CD4-positive, alpha-beta T cell treated with Interleukin-4 for 4 hours (primary cell): ENCODE measurements at places on chromosomes 11 and 22.

DNA sequence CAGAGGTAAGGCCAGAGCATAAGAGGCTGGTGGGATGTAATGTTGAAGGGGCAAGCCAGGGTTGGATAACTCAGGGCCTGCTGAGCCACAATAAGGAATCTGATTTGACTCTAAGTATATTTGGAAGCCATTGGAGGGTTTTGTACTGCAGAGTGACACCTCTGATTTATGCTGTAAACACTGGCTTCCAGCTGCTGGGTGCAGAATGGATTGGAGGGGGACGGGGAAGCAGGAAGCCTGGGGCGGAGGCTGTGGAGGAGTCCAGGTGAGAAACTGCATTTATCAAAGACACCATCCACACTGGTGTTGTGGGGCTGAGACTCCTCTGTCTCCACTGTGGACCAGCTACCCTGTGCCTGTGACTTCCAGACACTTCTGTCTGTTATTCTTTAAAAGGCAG is 26.8 kb downstream of the MIAT start:
- DNase-seq: no peak

DNA sequence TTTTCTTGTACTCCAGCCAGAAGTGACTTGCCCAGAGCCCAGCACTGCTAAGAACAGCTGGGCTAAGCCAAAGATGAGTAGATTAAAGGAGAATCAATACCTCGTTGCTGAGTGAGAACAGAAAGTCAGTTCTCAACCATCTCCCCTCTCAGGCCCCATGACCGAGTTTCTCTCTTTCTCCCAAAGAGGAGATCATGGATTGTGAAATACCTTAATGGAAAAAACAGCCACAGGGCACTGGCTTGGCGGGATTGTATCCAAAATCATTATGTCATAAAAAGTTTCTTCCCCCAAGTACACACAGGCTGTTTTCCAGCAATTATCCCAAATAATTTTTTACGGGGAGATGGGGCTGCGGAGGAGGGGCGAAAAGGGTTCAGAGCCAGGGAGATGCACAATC is 111.8 kb upstream of the TMEM45B start:
- no peak for DNase-seq

DNA sequence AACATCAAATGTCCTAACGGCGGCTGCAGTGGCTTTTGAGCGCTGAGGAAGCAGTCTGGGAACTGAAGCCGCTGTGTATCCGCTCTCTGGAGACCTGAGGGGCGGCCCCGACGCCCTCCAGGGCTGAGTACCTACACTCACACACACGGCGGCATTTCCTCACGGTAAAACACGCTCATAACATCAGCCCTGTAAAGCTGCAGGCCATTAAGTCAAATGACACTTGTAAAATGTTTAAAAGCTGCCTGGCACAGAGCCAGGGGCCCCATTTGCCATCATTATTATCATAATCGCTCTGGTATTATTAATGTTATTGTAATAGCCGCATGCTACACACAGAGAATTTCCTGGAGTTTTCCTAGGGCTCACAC is 5.1 kb downstream of the CARS1 start:
- no peak for DNase-seq

- DNase-seq: peak; percentile 9
These were observed at the start of gene OSBP2 for GRCh38 chr22:30694640-30695350. OSBP2 (plus strand) TSS chr22:30694874; CDS start chr22:30694910, 36 bp downstream.

- DNase-seq: no peak
These were observed 788 bp downstream of the KRTAP5-10 start for GRCh38 chr11:71566081-71566620.

- peak; percentile 82 for DNase-seq
These were observed 14.0 kb downstream of the USP35 start for GRCh38 chr11:78202733-78203167.

- no peak for DNase-seq
These were observed 3.4 kb downstream of the IRF7 start for GRCh38 chr11:612201-612960.

GRCh38 chr11:59254286-59254685 is 41.6 kb upstream of the MPEG1 start:
- no peak for DNase-seq

- DNase-seq: no peak
These were observed 428.5 kb downstream of the METTL15 start for GRCh38 chr11:28536504-28537267.

DNA sequence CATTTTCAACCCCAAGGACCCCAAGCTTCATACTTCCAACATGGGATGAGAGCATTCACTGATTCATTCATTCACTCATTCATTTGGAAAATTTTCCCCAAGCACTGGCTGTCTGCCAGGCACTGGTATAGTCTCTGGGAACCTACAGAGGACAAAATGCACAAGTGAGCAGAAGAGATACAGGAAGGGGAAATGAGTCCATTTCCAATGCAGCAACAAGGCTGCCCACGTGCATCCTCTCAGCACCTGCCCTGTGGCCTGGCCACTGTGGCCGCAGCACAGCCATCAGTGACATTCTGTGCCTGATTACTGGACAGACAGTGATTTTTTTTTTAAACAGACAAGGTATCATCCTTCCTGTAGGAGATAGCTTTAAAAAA is 96.0 kb upstream of the PITPNB start:
- DNase-seq: no peak

- no peak for DNase-seq
These were observed 806.3 kb downstream of the BRD1 start for GRCh38 chr22:49021131-49021925.

- no peak for DNase-seq
These were observed 8.0 kb upstream of the RAB38 start for GRCh38 chr11:88183233-88183632.

DNA sequence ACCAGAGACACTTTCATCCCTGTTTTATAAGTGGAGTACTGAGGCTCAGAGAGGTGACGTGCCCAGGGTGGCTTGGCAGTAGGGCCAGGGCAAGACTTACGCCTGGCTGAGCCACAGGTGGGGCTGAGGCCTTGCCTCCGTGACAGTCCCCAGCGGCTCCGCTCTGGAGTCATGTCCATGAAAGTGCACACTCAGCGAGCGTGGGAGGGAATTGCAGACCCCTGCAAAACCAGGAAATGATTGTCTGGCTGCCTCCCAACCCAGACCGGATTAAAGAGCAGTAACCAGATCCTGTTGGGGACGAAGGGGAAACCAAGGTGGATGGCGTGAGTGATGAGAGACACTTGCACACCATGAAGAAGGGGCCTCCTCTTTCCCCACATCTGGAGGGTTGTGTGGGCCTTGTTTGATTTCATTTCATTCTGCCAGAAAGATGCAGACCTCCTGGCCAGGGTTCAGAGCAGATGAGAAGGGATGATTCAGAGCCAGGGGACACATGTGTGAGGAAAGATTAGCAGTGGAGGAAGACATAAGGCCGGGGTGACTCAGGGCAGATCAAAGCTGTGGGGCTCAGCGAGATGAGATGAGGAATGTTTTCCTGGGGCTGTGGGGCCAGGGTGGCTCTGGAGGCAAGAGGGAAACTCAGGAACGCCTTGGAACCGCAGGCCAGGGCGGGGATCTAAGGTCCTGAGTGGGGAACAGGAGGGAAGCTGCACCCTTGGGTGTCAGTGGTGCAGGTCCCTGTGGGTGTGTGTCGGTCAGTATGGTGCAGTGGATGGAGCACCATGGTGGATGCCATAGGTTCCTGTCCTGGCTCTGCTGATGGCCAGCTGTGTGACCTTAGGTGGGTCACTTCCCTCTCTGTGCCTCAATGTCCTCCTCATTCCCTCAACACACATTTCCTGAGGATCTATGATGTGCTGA is 29.9 kb upstream of the LRRC32 start:
- no peak for DNase-seq

DNA sequence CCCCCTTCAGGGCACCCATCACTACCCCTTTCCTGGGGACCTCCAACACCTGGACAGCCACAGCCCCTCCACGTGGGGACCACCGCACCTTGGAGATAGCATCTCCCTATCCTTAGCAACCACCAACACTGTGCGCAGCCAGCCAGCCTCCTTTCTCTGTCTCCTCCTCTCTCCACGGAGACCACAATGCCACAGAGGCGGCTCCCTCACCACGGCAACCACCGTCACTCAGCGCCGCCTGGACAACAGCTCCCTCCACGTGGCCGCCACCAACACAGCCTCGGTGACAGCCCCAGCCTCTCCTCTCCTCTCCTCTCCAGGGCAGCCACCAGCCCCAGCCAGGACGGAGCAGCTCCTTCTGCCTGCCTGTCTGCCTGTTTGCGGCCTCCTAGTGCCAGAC is 10.5 kb downstream of the ELFN2 start:
- no peak for DNase-seq

GRCh38 chr22:31160328-31160978 is 471 bp downstream of the RNF185 start:
- no peak for DNase-seq

- DNase-seq: no peak
These were observed 9.8 kb downstream of the UCP2 start for GRCh38 chr11:73972620-73973449.

- no peak for DNase-seq
These were observed 48.2 kb upstream of the FTH1 start for GRCh38 chr11:62015615-62016014.

DNA sequence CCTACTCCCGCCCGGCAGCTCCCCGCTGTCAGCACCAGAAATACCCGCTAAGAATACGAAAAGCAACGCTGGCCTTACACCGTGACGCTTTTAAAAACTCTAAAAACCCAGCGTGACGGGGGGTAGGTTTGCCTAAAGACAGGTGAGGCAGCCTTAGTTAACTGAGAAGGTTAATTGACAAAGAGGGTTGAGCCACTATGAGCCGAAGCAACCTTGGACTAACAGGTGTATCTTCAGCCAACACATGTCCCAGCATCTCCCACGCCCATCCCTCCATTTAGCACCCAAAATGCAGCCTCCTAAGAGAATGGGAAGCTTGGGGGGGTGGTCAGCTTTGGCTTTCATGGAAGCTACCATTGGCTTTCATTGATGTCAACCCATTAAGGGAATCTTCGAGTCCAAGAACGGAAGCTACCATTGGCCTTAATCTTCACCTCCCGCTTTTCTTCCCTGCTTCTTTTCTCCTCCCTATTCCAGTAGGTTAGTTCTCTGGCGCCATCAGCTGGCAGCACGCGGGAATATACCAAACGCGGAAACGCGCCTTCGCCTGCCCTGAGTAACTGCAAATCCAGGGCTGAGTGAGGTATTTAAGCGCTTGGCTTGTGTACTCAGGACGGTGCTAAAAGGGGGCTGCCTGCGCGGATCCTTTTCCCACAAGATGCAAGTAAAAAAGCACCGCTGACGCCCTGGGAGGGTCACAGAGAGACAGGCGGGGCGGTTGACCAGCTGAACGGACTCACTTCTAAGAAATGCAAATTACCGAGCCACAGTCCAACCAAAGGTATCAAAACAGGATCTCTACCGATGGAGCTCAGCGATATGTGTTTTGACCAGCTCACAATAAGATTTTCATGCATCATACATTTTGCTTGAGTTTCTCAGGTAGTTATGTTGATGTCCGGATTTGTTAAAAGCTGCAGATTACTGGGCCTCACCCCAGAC is 38.5 kb upstream of the GLYATL1 start:
- DNase-seq: no peak

DNA sequence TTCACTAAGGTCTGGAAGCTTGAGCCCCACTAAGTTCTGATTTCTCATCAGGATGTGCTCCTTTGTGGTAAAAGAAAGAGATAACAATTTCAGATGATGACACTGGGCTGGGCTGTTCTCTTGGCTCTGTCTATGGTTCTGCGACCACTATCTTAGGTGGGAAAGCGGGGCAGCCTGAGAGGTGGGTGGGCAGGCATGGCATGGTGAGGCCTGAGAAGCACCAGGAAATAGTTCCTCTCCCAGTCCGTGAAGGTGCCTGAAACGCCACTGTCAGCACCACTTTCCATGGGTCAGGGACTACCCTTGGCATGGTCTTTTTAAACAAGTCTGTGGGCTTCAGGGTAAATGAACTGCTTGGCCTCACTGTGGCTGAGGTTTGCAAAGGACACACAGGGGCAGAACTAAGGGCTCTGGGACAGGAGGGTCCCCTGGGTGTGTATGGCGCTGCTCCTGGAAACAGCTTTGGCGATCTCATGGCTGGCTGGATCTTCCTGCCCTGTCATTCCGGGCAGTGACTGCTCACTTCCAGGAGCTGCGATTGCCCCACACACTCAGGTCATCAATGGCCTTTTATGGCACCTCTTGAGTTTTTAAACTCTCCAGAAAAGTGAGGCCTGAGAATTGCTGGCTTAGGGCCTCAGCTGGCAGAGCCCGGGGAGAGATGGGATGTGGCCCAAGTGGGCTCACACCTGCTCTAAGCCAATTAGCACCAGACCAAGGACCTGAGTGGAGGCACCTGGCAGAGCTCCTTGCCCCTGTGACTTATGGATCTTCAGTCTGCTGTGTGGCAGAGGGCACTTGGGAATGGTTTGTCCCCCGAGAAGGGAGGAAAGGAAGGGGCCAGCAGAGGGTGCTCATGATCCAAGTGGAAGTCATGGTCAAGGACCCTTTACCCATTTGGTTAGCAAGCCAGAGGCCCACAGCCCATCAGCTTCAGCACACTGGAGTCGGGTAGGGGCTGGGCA is 55.6 kb upstream of the LYVE1 start:
- no peak for DNase-seq

DNA sequence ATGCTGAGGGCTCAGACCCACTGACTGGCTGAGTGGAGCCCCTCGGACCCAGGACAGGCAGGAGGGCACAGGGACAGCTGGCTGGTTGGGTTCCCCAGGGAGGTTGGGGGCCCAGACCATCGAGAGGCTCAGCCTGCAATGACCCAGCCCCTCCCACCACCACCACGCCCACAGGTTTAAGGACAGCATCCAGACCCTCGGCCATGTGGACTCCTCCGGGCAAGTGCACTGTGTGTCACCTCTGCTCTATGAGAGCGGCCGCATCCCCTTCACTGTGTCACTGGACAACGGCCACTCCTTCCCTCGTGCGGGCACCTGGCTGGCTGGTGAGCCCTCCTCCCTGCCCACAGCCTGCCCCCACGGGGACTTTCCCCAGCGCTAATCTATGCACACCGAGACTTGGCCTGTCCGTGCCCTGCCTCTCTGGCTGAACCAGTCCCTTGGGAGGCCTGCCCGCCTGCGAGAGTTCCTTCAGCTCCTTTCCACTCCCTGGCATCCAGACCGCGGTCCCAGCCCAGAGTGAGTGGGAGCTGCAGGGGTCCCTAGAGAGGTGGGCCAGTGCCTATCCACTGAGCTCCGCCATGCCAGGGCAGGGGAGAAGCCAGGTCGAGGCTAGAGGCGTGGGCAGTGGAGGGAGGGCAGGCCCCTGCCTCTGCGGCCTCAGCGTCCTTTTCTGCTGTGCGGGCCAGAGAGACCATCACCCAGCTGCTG is 2.2 kb downstream of the SUSD2 start:
- no peak for DNase-seq

- no peak for DNase-seq
These were observed 16.6 kb upstream of the GNB1L start for GRCh38 chr22:19871023-19871844.
